HFFc6 (cell line): ENCODE measurements at places on chromosomes 11 and 22. TPM values are rescaled to one million over a fixed set of nuclear protein-coding genes. Genes with fewer than 3 reads are reported as not detected.

UPK2 gene
- not detected in 3 replicates for total RNA-seq

PANX2 gene
- total RNA-seq: 1.3 and 2.1 TPM in 2 replicates

WT1 gene
- not detected in 3 replicates for total RNA-seq

DNA sequence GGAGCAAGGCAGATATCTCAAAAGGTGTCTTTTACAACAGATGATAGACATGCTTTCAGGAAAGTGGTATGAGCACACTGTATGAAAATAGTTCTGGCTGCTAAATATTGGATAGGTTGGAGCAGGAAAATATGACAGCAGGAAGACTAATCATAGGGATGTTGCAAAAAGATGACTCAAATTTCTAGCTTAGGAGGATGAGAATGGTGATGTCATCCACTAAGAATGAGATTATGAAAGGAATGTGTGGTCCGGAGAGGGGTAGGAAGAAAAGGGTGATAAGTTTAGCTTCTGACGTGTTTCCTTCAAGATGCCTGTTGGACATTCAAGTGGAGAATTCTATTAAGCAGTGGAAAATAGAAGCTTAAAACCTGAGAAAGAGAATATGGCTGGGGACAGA is 46.4 kb downstream of the RCN1 start:
- peaks cover 2% of the 10 kb centered on the region; the same call in 1 of the 2 replicates for H3K27me3 ChIP-seq
- H3K4me3 ChIP-seq: peak overlapping the region; percentile 23; the same call in 1 of the 2 replicates
- peak; percentile 94 for DNase-seq

GRCh38 chr11:47847892-47848699 is at the start of gene NUP160:
Gene NUP160 (minus strand): TSS chr11:47848350. CDS start chr11:47848318, 32 bp downstream.
- no peaks in the 10 kb centered on the region; the same call in 1 of the 2 replicates for H3K27me3 ChIP-seq
- peak within 1 kb of the TSS; percentile 99 for H3K4me3 ChIP-seq
- peaks cover 16% of the 10 kb centered on the region for H3K36me3 ChIP-seq

DNA sequence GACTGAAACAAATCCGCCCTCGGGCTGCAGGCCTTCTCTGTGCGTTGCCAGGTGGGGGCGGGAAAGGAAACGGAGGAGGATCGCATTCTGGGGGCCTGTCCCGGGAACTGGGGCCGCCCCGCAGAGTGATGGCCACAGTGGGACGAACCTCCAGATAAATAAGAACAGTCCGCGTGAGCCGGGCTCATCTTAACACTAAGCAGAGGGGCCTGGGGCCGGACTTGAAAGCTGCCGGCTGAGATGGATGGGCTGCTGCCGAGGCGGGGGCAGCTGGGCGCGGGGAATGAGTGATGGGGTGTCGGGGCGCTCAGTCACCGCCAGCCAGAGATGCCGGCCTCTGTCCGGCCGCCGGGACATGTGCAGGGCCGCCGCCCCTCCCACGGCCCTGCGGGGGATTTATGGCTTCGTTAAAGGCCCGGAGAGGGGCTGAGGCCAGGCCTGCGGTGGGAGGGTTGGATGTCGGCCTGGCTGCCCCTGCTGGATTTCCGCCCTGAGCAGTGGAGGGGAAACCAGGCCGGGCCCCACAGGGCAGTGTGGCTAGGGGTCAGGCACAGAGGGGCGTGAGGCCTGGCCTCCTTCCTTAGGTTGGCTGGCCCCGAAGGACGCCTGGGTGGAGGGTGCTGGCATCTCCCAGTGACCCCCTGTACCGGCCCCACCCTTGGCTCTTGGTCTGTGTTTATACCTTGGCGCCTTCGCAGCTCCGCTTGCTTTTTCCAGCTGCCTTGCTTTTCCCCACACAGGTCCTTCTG is 45.3 kb upstream of the CD82 start:
- no peaks in the 10 kb centered on the region for H3K4me1 ChIP-seq
- no peak overlapping the region for H3K27ac ChIP-seq
- no peak overlapping the region for H3K4me3 ChIP-seq
- no peaks in the 10 kb centered on the region for H3K36me3 ChIP-seq

- peaks cover 28% of the 10 kb centered on the region for H3K27me3 ChIP-seq
- no peaks in the 10 kb centered on the region for H3K4me1 ChIP-seq
- no peak for DNase-seq
These were observed 3.0 kb upstream of the MRGPRD start for GRCh38 chr11:68983801-68984200.
